Aorta (tissue), 5 donors: ENCODE measurements at places on chromosomes 11 and 22. TPM values are rescaled to one million over a fixed set of nuclear protein-coding genes. Genes with fewer than 3 reads are reported as not detected.

Gene NCAM1
- total RNA-seq: 10.2 TPM

Gene ART1
- not detected for total RNA-seq

Gene POTEH
- total RNA-seq: not detected

DNA sequence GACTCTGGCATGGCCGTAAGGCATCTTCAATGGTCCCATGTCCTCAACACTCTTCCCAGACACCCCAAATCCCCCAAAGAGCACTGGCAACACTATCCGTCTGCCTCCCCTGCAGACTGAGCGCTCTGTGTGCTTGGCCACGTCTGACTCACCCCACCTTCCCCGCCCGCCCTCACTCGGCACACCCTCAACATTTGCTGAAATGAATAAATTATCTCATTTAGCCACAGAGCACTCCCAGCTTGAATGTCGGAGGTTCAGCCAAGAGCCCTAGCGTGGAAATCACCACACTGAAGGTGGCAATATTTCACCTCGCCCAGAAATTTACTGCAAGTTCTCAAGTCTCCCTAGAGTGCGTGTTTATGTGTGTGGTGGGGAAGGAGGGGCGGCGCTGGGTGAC, 46.6 kb upstream of the TCF20 start:
- H3K27me3 ChIP-seq: no peaks in the 10 kb centered on the region
- H3K4me3 ChIP-seq: no peak overlapping the region
- DNase-seq: no peak
- no peaks in the 10 kb centered on the region for H3K4me1 ChIP-seq

GRCh38 chr11:124917115-124917637, 1.9 kb upstream of the HEPN1 start:
- no peak overlapping the region for H3K4me3 ChIP-seq
- no peaks in the 10 kb centered on the region for H3K4me1 ChIP-seq
- H3K27ac ChIP-seq: no peak overlapping the region
- DNase-seq: no peak
- no peaks in the 10 kb centered on the region for H3K27me3 ChIP-seq

GRCh38 chr11:115188188-115188897, 315.9 kb downstream of the CADM1 start:
- H3K4me1 ChIP-seq: no peaks in the 10 kb centered on the region
- no peak overlapping the region for H3K4me3 ChIP-seq
- H3K27ac ChIP-seq: no peak overlapping the region
- H3K36me3 ChIP-seq: no peaks in the 10 kb centered on the region

- H3K36me3 ChIP-seq: no peaks in the 10 kb centered on the region
- H3K27me3 ChIP-seq: no peaks in the 10 kb centered on the region
- H3K4me1 ChIP-seq: no peaks in the 10 kb centered on the region
These were observed 61.0 kb downstream of the TNRC6B start for GRCh38 chr22:40238425-40239344.

DNA sequence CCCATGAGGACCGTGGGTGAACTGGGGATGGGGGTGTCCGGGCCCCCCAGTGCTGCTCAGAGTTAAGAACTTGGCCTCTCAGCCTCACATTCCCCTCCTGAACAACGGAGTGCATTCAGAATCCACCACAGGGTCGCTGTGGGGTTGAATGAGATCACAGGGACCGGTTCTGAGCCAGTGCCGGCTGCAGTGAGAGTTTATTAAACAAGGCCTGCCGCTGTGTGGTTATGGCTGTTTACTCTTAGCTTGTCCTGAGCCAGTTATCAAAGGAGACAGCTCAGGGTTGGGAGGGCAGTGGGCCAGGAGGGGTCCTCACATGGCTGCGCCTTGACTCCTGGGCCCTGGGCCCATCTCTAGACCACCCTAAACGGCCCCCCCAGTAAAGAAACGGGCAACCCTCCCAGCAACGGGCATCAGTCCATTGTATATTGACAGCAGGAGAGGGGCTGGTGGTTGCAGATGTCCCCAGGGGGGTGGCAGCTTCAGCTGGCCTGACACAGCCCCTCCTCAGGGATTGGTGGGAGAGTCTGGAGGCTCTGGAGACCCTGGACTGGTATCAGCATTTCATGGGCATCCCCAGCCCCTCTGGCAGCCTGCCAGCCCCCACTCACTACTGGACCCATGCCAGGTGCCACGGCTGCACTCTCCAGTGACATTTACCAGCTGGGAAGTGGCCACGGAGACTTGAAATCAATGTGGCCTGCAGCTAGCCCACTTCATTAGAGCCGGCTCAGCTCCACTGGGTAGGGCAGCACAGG, 15.1 kb upstream of the CABP7 start:
- H3K27me3 ChIP-seq: no peaks in the 10 kb centered on the region
- H3K4me1 ChIP-seq: no peaks in the 10 kb centered on the region
- H3K27ac ChIP-seq: no peak overlapping the region
- no peak overlapping the region for H3K4me3 ChIP-seq
- DNase-seq: no peak

GRCh38 chr11:27401280-27401832, 38.3 kb upstream of the CCDC34 start:
- H3K4me1 ChIP-seq: peaks cover 9% of the 10 kb centered on the region
- no peaks in the 10 kb centered on the region for H3K27me3 ChIP-seq
- H3K27ac ChIP-seq: no peak overlapping the region
- DNase-seq: no peak

GRCh38 chr22:45229181-45229580, 11.5 kb downstream of the KIAA0930 start:
- no peaks in the 10 kb centered on the region for H3K4me1 ChIP-seq
- H3K36me3 ChIP-seq: no peaks in the 10 kb centered on the region
- no peak overlapping the region for H3K4me3 ChIP-seq
- no peaks in the 10 kb centered on the region for H3K27me3 ChIP-seq
- no peak overlapping the region for H3K27ac ChIP-seq

GRCh38 chr11:17915500-17916143, 97.2 kb downstream of the SERGEF start:
- H3K4me1 ChIP-seq: no peaks in the 10 kb centered on the region
- H3K27me3 ChIP-seq: no peaks in the 10 kb centered on the region
- H3K4me3 ChIP-seq: no peak overlapping the region
- H3K27ac ChIP-seq: no peak overlapping the region
- H3K36me3 ChIP-seq: peaks cover 3% of the 10 kb centered on the region

GRCh38 chr11:34243600-34244464, 114.0 kb downstream of the ABTB2 start:
- H3K36me3 ChIP-seq: no peaks in the 10 kb centered on the region
- H3K4me1 ChIP-seq: peaks cover 6% of the 10 kb centered on the region
- H3K27ac ChIP-seq: no peak overlapping the region
- H3K4me3 ChIP-seq: no peak overlapping the region

DNA sequence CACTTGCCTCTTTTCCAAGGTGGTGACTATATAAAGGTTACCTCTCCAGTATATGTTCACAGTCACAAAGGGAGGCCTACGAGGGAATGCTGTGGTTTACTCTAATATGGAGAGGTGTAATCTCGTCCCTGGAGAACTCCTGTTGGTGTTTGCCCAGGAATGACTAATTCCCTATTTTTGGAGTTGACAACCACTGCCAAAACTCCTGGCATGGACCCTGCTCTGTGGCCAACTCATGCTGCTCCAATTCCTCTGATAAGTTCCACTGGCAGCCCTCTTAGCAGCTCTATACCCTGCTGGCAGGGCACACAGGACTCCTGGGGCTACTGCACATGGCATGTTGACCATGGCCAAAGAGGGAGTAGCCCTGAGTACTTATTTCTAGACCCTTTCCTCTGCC, 418.7 kb upstream of the ANO5 start:
- H3K27me3 ChIP-seq: no peaks in the 10 kb centered on the region
- H3K36me3 ChIP-seq: no peaks in the 10 kb centered on the region
- H3K27ac ChIP-seq: no peak overlapping the region
- peaks cover 2% of the 10 kb centered on the region for H3K4me1 ChIP-seq

GRCh38 chr11:65880844-65881421, 1.3 kb downstream of the CTSW start:
- no peak overlapping the region for H3K27ac ChIP-seq
- no peaks in the 10 kb centered on the region for H3K4me1 ChIP-seq
- no peaks in the 10 kb centered on the region for H3K27me3 ChIP-seq
- H3K36me3 ChIP-seq: no peaks in the 10 kb centered on the region
- H3K4me3 ChIP-seq: no peak overlapping the region
- DNase-seq: peak; percentile 30
